ENCODE measurements at places on chromosomes 7 and 10. TPM values are rescaled to one million over a fixed set of nuclear protein-coding genes. Genes with fewer than 3 reads are reported as not detected.

The ELOVL3 gene
- not detected for total RNA-seq

The MYO3A gene
- total RNA-seq: not detected

GRCh38 chr10:24989867-24990266 is 26.1 kb downstream of the ENKUR start:
- no peaks in the 10 kb centered on the region for H3K4me1 ChIP-seq
- no peak overlapping the region for H3K27ac ChIP-seq
- no peaks in the 10 kb centered on the region for H3K36me3 ChIP-seq
- H3K4me3 ChIP-seq: no peak overlapping the region

- peaks cover 5% of the 10 kb centered on the region for H3K36me3 ChIP-seq
- no peak overlapping the region for H3K27ac ChIP-seq
- peaks cover 10% of the 10 kb centered on the region for H3K4me1 ChIP-seq
- peaks cover 56% of the 10 kb centered on the region for H3K27me3 ChIP-seq
These were observed 84.2 kb upstream of the STEAP1B start for GRCh38 chr7:22584179-22584578.

DNA sequence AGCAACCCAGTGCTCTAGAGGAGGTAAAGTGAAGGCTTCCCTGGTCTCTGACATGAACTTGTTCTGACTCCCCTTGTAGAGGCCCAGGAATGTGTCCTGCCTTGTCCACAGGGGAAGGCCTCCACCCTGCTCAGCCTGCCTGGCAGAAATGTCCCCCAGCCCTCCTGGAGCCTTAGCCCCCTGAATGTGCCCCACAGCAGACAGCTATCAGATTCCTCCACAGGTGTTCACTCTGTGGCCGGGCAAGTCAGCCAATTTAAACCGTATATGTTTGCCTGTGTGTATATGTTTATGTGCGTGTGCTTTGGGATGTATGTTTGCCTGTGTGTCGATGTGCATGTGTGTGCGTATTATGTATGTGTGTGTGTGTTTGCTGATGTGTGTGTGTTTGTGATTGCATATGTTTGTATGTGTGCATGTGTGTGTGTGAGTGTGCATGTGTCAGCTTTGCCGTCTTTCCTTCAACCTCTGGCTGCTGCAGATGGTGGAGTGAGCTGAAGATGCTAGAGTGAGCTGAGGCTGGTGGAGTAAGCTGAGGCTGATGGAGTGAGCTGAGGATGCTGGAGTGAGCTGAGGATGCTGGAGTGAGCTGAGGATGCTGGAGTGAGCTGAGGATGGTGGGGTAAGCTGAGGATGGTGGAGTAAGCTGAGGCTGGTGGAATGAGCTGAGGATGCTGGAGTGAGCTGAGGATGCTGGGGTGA is 68.9 kb upstream of the ANTXRL start:
- H3K36me3 ChIP-seq: peaks cover 9% of the 10 kb centered on the region
- H3K27me3 ChIP-seq: no peaks in the 10 kb centered on the region

DNA sequence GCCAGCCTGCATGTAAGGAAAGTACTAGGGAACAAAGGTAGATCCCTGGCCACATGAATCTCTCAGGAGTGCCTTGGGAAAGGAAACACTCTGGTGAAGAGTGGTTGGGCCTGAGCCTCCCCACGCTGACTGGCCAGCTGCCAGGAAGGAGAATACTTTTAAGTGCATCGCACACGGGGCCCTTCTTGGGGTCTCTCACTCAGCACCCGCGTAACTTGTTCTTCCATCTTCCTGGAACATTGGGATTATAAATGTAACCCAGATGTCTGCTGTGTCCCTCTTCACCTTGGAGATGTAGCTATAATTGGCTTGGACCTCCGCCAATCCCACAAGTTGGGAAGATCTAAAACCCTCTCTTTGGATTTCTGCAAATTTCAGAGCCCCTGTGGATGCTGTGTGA is 4.4 kb upstream of the GLI3 start:
- peaks cover 35% of the 10 kb centered on the region for H3K27me3 ChIP-seq
- peaks cover 6% of the 10 kb centered on the region for H3K4me1 ChIP-seq
- H3K27ac ChIP-seq: no peak overlapping the region
- no peak for DNase-seq
- H3K36me3 ChIP-seq: peaks cover 3% of the 10 kb centered on the region
